ENCODE measurements at places on chromosomes 12 and 14.

DNA sequence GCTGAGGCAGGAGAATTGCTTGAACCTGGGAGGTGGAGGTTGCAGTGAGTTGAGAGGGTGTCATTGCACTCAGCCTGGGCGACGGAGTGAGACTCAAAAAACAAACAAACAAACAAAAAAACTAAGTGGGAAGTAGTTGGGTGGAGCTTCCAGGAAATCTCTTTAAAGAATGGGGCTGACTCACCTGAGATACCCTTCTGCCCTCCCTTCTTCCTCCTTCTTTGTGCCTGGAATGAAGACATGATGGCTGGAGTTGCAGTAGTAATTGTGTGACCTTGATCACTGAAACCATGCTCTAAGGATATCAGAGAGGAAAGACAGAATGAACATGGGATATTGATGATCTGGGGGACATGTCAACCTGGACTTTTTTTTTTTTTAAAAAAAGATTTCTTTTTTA lies 87.6 kb upstream of the MED13L start:
- H3K4me1 ChIP-seq = peaks cover 15% of the 10 kb centered on the region
- no peaks in the 10 kb centered on the region for H3K27me3 ChIP-seq
- no peak for DNase-seq

DNA sequence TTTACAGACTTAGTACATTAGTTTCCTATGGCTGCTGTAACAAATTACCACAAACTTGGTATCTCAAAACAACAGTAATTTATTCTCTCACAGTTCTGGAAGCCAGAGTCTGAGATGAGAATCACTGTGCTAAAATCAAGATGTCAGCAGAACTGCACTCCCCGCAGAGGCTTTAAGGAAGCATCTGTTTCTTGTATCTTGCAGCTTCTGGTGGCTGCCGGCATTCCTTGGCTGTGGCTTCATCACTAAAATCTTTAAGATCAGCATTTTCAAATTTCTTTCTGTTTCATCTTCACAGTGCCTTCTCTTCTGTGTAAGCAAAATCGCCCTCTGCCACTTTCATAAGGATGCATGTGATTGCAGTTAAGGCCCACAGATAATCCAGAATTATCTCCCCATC lies 9.4 kb downstream of the STON2 start:
- H3K36me3 ChIP-seq = no peaks in the 10 kb centered on the region
- no peak overlapping the region for H3K4me3 ChIP-seq
- H3K27ac ChIP-seq = no peak overlapping the region

DNA sequence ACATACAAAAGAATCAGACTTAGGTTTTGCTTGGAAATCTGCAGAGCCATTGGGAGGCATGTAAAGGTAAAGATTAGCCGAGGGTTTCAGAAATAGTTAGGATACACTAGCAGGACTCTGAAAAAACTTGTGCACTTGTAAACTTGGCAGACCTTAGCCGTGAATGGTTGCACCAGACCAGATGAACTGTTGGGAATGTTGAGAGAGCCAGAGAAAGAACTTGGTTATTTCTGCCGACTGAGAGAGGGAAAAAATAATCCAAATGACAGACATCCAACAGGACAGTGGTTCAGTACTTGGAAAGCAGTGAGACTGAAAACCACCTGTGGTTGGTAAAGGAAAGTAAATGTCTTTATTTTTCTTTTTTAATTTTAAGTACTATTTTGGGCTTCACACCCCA lies 222.5 kb upstream of the DDHD1 start:
- H3K27me3 ChIP-seq = no peaks in the 10 kb centered on the region
- H3K36me3 ChIP-seq = no peaks in the 10 kb centered on the region
- no peak overlapping the region for H3K4me3 ChIP-seq
- DNase-seq = no peak
- no peak overlapping the region for H3K27ac ChIP-seq

GRCh38 chr14:50089208-50089607 lies 27.2 kb downstream of the VCPKMT start:
- no peak for DNase-seq
- H3K27ac ChIP-seq = no peak overlapping the region
- no peaks in the 10 kb centered on the region for H3K27me3 ChIP-seq

GRCh38 chr12:108190529-108190928 lies 61.4 kb downstream of the WSCD2 start:
- no peak overlapping the region for H3K27ac ChIP-seq
- no peaks in the 10 kb centered on the region for H3K4me1 ChIP-seq
- H3K4me3 ChIP-seq = no peak overlapping the region
- H3K27me3 ChIP-seq = no peaks in the 10 kb centered on the region
- no peak for DNase-seq

DNA sequence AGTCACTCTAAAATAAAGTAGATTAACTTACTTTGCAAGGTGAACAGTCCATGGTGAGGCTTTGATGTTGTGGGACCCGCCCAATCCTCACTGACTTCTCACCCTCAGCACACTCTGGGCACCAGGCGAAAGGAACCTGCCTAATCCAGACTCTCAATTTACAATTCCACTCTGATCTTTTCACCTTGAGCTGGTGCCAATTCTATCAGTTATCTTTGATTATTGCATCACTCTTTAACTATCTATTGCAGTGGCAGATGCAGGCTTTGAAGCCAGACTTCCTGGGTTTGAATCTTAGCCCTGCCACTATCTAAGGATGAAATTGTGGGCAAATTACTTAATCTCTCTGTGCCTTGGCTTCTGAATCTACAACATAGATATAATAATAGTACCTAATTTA lies 18.9 kb upstream of the RASSF8 start:
- H3K27me3 ChIP-seq = no peaks in the 10 kb centered on the region
- no peak overlapping the region for H3K4me3 ChIP-seq
- no peaks in the 10 kb centered on the region for H3K36me3 ChIP-seq
- no peak overlapping the region for H3K27ac ChIP-seq
- no peaks in the 10 kb centered on the region for H3K4me1 ChIP-seq

GRCh38 chr12:48998497-48999353 lies 450 bp downstream of the DDN start:
- H3K27me3 ChIP-seq = no peaks in the 10 kb centered on the region
- peaks cover 22% of the 10 kb centered on the region for H3K4me1 ChIP-seq
- H3K27ac ChIP-seq = no peak overlapping the region
- no peak for DNase-seq
- peak overlapping the region; percentile 58 for H3K4me3 ChIP-seq

- no peaks in the 10 kb centered on the region for H3K27me3 ChIP-seq
- no peak overlapping the region for H3K27ac ChIP-seq
- no peak overlapping the region for H3K4me3 ChIP-seq
- no peak for DNase-seq
Observed at GRCh38 chr12:25071366-25071765, 122.5 kb upstream of the BCAT1 start.

DNA sequence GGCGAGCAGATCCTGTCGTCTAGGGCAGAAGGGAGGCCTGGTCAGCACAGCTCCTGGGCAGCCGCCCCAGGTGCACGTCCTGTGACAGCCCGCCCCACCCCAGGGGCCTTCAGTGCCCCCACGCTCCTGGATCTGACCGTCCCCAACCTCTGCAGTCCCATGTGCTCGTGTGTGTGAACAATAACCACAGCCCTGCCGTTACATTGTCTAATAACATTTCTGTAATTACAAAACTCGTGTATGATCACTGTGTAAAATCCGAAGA lies 39.8 kb downstream of the CHGA start:
- DNase-seq = no peak
- no peak overlapping the region for H3K4me3 ChIP-seq
- no peaks in the 10 kb centered on the region for H3K27me3 ChIP-seq
- no peaks in the 10 kb centered on the region for H3K36me3 ChIP-seq
- H3K27ac ChIP-seq = no peak overlapping the region

GRCh38 chr12:89884952-89885351 lies 176.3 kb upstream of the ATP2B1 start:
- H3K27me3 ChIP-seq = no peaks in the 10 kb centered on the region
- H3K36me3 ChIP-seq = no peaks in the 10 kb centered on the region
- no peaks in the 10 kb centered on the region for H3K4me1 ChIP-seq
- no peak for DNase-seq
- no peak overlapping the region for H3K27ac ChIP-seq
- no peak overlapping the region for H3K4me3 ChIP-seq

GRCh38 chr12:112907415-112908157 lies 824 bp downstream of the OAS1 start:
- no peaks in the 10 kb centered on the region for H3K36me3 ChIP-seq
- peaks cover 18% of the 10 kb centered on the region for H3K4me1 ChIP-seq
- no peak for DNase-seq
- H3K4me3 ChIP-seq = peak overlapping the region; percentile 48
- 0 out of 2 replicates have a peak overlapping the region, but pooled peaks have one; percentile 58 for H3K27ac ChIP-seq
- no peaks in the 10 kb centered on the region for H3K27me3 ChIP-seq

DNA sequence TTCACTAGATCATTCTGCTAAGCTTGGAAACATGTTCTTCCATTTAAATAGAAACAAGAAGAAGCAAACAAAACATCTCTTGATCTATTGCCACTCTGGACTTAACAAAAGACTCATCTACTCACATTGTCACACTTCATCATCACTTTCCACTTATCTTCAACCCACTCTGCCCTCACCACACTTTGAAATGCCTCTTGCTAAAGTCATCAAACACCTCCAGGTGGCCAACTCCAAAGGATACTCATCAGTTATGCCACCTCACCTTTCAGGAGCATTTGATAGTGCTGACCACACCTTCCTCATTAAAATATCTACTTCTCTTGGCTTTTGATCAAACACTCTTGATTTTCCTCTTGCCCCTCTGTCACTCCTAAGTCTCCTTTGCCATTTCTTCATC lies 7.2 kb downstream of the EFCAB11 start:
- H3K36me3 ChIP-seq = no peaks in the 10 kb centered on the region
- no peak overlapping the region for H3K4me3 ChIP-seq
- no peaks in the 10 kb centered on the region for H3K27me3 ChIP-seq
- DNase-seq = no peak
- no peaks in the 10 kb centered on the region for H3K4me1 ChIP-seq

GRCh38 chr14:22836301-22837113 lies at the start of gene MMP14:
Gene MMP14 (plus strand): TSS chr14:22836585. CDS start chr14:22836818, 233 bp downstream.
- no peak for DNase-seq
- H3K4me1 ChIP-seq = no peaks in the 10 kb centered on the region
- H3K27me3 ChIP-seq = no peaks in the 10 kb centered on the region
- H3K4me3 ChIP-seq = peak within 1 kb of the TSS; percentile 57
- no peaks in the 10 kb centered on the region for H3K36me3 ChIP-seq
- H3K27ac ChIP-seq = no peak within 1 kb of the TSS

- no peaks in the 10 kb centered on the region for H3K36me3 ChIP-seq
- peaks cover 51% of the 10 kb centered on the region for H3K4me1 ChIP-seq
- H3K4me3 ChIP-seq = no peak overlapping the region
Observed at GRCh38 chr14:35353409-35354172, 51.0 kb downstream of the NFKBIA start.

DNA sequence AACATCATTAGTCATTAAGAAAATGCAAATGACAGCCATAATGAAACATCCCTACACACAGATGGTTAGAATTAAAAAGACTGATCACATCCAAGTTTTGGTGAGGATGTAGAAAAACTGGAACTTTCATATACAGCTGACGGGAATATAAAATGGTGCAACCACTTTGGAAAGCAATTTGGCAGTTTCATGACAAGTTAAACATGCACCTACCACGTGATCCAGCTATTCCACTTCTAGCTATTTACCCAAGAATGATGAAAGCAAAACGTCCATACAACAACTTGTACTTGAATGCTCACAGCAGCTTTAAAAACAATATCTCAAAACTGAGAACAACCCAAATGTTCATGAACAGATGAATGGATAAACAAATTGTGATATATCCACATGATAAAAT lies 77.9 kb upstream of the AVPR1A start:
- DNase-seq = no peak
- H3K4me3 ChIP-seq = no peak overlapping the region
- no peak overlapping the region for H3K27ac ChIP-seq
- no peaks in the 10 kb centered on the region for H3K4me1 ChIP-seq

DNA sequence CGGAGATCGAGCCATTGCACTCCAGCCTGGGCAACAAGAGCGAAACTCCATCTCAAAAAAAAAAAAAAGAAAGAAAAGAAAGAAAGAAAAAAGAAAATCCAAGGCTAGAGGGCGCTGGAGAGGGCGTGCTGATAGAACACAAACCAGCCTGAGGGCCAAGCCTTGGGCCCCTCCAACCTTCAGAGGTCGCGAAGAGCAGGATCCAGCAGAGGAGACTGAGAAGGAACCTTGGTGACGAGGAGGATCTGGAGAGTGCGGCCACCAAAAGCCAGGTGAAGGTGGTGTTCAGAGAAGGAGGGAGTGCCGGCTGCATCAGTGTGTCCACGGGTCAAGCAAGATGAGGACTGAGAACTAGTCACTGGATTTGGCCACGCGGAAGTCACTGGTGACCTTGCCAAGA lies 4.1 kb upstream of the DYNC1H1 start:
- peaks cover 25% of the 10 kb centered on the region for H3K4me1 ChIP-seq
- no peaks in the 10 kb centered on the region for H3K27me3 ChIP-seq
- no peaks in the 10 kb centered on the region for H3K36me3 ChIP-seq
- no peak for DNase-seq
- H3K4me3 ChIP-seq = no peak overlapping the region

DNA sequence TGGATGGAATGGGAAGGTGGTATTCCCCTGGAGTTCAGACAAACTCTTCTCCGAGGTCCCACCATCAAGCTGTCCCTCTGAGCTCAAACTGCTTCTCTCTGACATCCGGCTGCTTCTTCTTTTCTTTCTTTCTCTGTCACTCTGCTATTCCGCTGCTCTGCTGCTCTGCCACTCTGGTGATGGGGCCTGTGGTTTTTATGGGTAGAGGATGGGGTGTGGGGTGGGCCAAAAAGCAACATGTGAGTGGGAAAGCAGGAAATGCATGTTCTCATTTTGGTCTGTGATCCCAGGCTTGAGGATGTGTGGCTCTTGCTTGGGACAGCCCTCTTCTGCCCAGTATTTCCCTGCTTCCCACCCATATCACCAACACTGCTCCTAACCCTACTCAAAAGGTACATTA lies 30.6 kb downstream of the CLECL1 start:
- H3K36me3 ChIP-seq = no peaks in the 10 kb centered on the region
- H3K27ac ChIP-seq = no peak overlapping the region
- no peak for DNase-seq
- no peaks in the 10 kb centered on the region for H3K27me3 ChIP-seq

DNA sequence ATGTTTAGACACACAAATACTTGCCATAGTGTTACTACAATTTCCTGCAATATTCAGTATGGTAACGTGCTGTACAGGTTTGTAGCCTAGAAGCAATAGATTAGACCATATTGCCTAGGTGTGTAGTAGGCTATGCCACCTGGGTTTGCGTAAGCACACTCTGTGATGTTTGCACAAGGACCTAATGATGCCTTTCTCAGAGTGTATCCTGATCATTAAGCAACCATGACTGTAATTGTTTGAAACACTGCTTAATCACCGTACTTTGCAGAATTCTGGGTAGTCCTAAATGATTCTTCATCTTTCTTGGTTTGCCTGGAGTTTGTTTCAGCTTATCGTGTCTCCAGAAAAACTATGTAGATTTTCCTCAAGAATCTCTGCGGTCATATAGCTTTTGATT lies 11.2 kb upstream of the TCP11L2 start:
- H3K27ac ChIP-seq = peak overlapping the region; percentile 39
- peak; percentile 74 for DNase-seq
- no peak overlapping the region for H3K4me3 ChIP-seq
- H3K27me3 ChIP-seq = no peaks in the 10 kb centered on the region

GRCh38 chr14:23301969-23302289 lies 730 bp downstream of the PPP1R3E start:
- H3K4me1 ChIP-seq = peaks cover 17% of the 10 kb centered on the region
- DNase-seq = no peak
